ENCODE measurements at places on chromosomes 6 and 20.

DNA sequence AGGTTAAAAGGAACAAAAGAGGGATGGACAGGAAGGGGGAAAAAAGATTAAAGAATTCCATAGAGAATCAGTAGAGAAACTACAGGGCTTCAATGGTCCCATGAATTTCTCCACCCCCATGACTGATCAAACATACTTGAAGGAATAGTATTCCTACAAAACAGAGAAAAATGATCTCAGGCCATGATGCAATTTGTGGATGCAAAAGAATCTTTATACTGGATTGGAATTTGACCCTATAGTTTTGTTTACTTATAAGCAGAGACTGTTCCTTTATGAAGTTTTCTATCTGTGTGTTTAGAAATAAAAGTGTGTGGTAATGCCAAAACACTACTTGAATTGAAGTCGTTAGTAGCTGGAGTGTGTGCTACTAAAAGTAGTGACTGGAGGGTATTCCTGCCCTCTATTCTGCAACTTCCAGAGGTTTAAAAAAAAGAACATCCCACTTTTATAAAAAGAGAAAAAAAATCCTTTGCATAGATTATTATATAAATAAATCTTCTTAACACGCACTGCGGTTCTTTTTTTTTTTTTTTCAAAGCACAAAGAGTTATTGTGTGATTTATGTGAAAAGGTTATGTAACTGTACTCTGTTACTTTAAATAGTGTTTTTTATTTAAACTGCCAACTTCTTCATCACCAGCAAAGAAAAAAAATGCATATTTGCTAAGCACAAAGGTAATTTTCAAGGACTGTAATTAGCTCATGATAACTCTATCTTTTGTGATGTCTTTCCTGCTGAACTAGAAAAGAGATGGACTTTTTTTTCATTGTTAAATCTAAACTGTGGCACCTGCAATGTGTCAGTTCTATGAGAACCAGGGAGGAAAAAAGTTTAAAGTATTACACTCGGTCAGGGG lies 214.5 kb upstream of the CITED2 start:
- DNase-seq: peak; percentile 23

GRCh38 chr6:156564127-156564806 lies 212.9 kb upstream of the ARID1B start:
- peak; percentile 42 for DNase-seq

GRCh38 chr6:8180327-8181159 lies 78.2 kb upstream of the EEF1E1 start:
- DNase-seq: peak; percentile 98

GRCh38 chr20:40016392-40016791 lies 672.6 kb downstream of the MAFB start:
- DNase-seq: no peak

- DNase-seq: no peak
Observed at GRCh38 chr6:5025911-5026819, 22.3 kb upstream of the RPP40 start.

DNA sequence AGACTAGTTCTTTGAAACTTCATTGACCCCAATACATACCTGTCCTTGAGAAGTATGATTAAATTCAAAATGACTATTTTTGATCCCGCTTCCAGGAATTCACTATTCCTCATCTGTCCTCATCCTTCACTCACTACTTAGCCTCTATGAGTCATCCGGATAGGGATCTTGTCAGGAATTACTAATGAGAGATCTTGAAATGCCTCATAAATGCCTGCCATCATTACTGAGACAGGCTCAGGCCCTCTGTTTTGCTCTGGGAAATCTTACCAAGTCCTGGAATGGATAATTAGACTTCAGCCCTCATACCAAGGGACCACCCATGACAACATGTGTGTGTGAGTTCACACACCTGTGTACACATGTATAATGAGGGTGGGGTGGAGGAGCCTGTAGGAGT lies 2.8 kb upstream of the CYP24A1 start:
- peak; percentile 59 for DNase-seq

DNA sequence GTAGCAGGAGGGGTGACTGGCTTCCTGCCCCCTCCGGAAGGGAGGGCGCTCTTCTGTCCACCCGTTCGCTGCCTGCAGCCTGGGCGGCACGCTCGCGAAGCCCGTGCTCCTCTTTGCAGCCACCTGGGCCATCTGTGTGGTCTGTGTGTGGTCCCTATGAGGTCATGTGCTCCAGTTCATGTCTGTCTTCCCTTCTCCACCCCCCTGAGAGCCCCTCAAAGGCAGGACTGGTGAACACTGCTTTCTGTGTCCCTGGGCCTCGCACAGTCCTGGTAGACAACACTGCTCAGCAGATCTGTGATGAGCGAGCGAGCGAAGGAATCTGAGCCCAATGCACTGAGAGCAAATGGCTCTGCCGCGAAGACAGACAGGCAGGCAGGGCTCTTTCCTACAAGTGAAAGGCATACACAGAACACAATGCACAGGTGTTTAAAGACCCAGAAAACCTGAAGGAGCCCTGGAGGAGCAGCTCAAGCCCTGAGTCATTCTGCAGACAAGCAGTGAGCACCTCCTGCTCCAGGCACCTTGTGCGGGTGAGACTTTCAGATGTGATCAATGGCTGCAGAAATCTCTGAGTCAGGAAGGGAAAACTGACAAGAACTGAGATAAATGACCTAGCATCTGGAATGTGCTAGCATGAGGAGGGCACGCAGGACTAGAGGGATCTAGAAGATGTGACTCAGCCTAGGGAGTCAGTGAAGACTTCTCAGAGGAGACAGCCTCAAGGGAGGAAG lies 27.1 kb downstream of the PPP1R3G start:
- no peak for DNase-seq

All from Caki2 (cell line).